HT-29 (cell line): ENCODE measurements at places on chromosomes 13 and 19. TPM values are rescaled to one million over a fixed set of nuclear protein-coding genes. Genes with fewer than 3 reads are reported as not detected.

DNA sequence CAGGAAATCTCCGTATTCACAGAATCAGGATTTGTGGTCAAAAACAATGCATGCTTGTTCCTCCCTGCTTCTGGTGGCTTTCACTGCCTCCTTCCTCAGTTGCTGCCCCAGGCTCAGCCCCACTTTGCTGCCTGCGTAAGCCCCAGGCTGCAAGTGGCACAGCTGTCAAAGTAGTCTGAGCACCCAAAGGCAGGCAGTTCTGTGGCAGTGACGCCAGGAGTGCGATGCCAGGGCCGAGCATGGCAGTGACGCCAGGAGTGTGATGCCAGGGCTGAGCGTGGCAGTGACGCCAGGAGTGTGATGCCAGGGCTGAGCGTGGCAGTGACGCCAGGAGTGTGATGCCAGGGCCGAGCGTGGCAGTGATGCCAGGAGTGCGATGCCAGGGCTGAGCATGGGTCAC is 77.3 kb upstream of the GPR183 start:
- DNase-seq, result no peak

The KIR2DL3 gene
- total RNA-seq, result not detected in 2 replicates

DNA sequence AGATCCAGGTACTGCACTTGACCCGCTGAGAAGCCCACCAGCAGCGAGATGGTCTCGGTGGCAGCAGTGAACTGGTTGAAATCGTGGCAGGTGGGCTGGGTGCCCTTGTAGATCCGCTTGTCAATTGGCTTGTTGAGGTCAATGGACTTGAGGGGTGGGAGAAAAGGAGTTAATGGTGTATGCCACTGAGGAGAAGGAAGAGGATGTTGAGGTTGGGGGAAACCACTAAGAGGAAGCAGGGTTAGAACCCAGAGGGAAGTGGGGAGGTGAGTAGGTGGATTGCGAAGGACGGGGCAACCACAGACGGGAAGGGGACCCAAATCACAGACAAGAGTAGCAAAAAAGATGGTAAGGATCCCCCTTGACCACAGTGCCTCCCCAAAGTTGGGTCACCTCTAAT is 1.7 kb downstream of the DMWD start:
- no peak for DNase-seq

DNA sequence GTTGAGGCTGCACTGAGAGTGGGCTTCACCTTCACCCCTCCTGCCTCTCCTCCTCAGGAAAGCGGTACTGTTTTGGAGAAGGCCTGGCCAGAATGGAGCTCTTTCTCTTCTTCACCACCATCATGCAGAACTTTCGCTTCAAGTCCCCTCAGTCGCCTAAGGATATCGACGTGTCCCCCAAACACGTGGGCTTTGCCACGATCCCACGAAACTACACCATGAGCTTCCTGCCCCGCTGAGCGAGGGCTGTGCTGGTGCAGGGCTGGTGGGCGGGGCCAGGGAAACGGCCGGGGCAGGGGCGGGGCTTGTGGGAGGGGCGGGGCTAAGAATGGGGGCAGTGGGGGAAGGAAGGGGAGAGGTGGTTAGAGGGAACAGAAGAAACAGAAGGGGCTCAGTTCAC is 7.5 kb downstream of the CYP2A13 start:
- no peak for DNase-seq

GRCh38 chr13:96011291-96011872 is 41.8 kb downstream of the UGGT2 start:
- no peak for DNase-seq

DNA sequence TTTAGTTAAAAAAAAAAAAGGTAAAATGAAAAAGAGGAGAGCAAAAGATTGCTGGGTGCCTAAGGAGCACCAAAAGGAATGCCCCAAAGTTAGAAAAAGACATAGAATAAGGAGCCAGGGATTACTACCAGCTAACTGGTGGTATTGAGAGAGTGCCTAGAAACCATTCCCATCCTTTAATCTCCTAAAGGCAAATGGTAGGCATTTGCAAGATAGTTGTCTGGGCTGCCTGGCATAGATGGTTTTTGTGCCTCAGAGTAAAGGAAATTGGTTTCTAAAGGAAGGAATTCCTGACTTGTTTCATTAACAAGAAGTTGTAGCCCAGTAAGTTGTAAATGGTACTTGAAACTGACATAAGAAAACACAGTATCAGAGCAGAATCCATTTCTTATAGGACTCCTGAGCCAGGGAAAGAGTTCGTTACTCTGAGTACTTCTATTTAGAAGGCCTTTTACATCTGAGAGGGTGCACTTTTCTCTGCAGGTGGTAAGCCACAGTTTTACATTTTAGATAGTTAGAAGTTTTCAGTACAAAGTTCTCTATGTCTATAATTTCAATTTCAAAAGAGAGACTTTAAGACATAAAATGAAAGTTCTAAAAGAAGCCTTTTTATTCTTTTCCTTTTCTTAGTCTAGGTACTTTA is 92.6 kb downstream of the OLFM4 start:
- no peak for DNase-seq

The TMEM272 gene
- not detected in 2 replicates for total RNA-seq

The ZIK1 gene
- 0.23 TPM in 1 of 2 replicates, not detected in the other for total RNA-seq

- DNase-seq, result no peak
Observed at GRCh38 chr13:109331011-109331433, 455.4 kb downstream of the IRS2 start.

DNA sequence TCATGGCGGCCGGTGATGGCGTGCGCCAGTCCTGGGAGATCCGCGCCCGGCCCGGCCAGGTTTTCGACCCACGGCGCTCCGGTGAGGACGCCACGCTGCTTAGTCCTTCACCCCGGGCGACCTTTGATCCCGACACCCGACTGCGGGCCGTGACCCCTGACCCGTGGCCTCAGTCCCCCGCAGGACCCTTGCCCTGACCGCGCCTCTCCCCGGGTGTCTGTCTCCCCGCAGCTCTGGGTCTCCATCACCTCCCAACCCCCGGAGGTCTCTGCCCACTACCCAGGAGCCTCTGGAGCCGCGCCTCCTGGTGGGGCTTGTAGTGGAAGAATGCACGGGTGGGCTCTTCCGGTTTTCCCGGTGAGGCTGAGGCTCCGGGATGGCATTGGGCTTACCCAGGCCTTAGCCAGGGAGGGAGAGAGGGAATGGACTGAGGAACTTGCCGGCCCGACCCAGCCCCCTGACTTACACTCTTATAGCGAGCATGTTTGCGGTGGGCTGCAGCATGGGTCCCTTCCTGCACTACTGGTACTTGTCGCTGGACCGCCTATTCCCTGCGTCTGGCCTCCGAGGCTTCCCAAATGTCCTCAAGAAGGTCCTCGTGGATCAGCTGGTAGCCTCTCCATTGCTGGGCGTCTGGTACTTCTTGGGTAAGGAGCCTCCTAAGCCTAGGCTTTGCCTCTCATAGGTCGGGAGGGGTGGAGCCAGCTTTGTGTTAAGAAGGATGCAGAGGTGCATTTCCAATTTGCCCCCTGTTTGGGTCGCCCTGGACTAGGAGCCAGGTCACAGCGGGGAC is 566 bp downstream of the MPV17L2 start:
- no peak for DNase-seq

DNA sequence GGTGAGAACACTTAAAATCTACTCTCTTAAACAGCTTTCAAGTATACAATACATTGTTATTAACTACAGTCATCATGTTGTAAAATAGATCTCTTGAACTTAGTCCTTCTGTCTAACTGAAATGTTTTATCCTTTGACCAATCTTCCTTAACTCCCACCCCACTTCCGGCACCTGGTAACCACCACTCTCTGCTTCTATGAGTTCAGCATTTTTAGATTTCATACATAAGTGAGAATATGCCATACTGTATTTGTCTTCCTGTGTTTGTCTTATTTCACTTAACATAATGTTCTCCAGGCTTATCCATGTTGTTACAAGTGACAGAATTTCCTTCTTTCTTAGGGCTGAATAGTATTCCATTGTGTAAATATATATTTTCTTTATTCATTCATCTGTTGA is 144.1 kb upstream of the TRPC4 start:
- no peak for DNase-seq

The ZNF776 gene
- 11.4 and 14.6 TPM in 2 replicates for total RNA-seq

The PNMA8A gene
- total RNA-seq, result not detected in 2 replicates

DNA sequence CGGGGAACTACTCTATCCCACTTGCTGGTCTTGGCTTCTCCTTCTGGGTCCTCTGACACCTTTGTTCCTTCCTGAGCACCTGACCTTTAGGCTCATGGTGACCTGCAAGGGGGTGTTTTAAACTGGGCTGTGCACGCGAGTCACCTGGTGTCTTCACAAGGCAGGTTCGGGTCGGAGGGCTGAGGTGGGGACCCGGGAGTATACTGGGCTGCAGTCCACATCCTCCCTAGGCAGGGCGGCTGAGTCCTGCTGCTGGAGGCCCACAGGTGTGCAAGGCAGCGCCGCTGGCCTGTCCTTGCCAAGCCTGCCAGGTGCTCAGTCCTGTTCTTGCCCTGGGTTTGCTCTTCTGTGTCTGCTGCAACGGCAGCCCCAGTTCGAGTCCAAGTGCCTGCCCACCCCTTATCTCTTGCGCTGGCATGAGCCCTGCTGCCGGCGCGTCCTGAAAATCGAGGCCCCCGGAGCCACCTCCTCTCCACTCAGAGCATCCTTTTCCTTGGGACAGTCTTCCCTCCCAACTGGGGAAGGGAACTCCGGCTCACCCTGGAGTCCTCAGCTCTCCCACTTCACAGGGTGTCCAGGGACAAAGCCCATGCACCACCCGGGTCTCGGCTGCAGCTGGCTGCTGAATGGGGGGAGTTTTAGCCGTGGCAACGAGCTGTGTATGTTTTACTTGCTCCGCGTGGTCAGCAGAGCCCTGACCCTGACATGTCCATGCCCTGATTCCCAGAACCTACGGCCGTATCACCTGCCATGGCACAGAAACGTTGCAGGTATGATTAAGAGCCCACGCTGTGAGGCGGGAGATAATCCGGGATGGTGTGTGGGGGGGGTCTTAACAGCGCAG is 193.5 kb downstream of the TEX29 start:
- DNase-seq, result no peak

The SPATA13 gene
- 52.5 and 71.1 TPM in 2 replicates for total RNA-seq

DNA sequence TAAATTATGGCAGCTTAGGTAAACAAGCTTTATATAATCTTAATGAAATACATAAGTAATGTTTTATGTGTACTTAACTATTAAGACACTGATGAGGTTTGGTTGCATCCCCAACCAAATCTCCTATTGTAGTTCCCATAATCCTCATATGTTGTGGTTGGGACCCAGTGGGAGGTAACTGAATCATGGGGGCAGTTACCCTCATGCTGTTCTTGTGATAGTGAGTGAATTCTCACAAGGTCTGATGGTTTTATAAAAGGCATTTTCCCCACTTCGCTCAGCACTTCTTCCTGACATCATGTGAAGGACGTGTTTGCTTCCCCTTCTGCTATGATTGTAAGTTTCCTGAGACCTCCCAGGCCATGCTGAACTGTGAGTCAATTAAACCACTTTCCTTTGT is 212.7 kb downstream of the DIAPH3 start:
- DNase-seq, result no peak

The HIPK4 gene
- 0.10 TPM in 1 of 2 replicates, not detected in the other for total RNA-seq

- peak; percentile 78 for DNase-seq
Observed at GRCh38 chr13:68190818-68191217, 960.7 kb upstream of the PCDH9 start.

GRCh38 chr13:27482983-27483382 is 32.6 kb upstream of the MTIF3 start:
- DNase-seq, result no peak

The GNA15 gene
- total RNA-seq, result 15.9 and 20.0 TPM in 2 replicates

The FBXW9 gene
- 32.9 and 38.0 TPM in 2 replicates for total RNA-seq

GRCh38 chr13:77619655-77620054 is 77.8 kb upstream of the SLAIN1 start:
- DNase-seq, result no peak

GRCh38 chr13:84466461-84466860 is 584.2 kb upstream of the SLITRK1 start:
- no peak for DNase-seq

- DNase-seq, result no peak
Observed at GRCh38 chr13:75796825-75797224, 160.7 kb downstream of the LMO7 start.

GRCh38 chr13:51590971-51591627 is 6.8 kb downstream of the WDFY2 start:
- peak; percentile 56 for DNase-seq

The C3 gene
- 0.64 TPM in 1 of 2 replicates, not detected in the other for total RNA-seq
